ENCODE measurements at places on chromosomes 13 and 19.
A peak's percentile ranks its signal among the peaks of the same experiment; 100 is the strongest.

- H3K4me1 ChIP-seq, result peaks cover 5% of the 10 kb centered on the region
- no peaks in the 10 kb centered on the region for H3K27me3 ChIP-seq
- H3K27ac ChIP-seq, result peak within 1 kb of the TSS; percentile 91
- H3K36me3 ChIP-seq, result no peaks in the 10 kb centered on the region
- peak; percentile 100 for DNase-seq
Measured at GRCh38 chr19:58380662-58381459, at the start of gene ZNF837. Gene ZNF837, minus strand, starts transcription at chr19:58381030. Its CDS starts 11,698 bp downstream, at chr19:58369332.

DNA sequence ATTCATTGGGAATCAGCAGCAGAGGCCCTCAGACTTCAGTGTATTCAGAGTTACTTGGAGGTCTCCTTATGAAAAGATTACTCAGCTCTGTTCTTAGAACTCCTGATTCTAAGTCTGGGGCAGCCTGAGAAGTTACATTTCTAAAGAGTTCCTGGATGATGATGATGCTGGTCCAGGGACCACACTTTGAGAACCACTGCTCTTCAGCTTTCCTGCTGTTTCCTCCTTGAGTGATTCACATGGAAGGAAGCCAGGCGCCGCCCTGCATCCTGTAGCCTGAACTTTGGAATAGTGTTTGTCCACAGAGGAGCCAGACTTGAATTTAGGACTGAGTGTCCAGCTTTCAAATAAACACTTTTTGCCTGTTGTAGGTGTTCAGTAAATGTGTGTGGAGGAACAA lies 2.9 kb downstream of the CEBPG start:
- no peaks in the 10 kb centered on the region for H3K27me3 ChIP-seq
- H3K4me3 ChIP-seq, result no peak overlapping the region
- H3K36me3 ChIP-seq, result peaks cover 2% of the 10 kb centered on the region
- peaks cover 6% of the 10 kb centered on the region for H3K4me1 ChIP-seq

DNA sequence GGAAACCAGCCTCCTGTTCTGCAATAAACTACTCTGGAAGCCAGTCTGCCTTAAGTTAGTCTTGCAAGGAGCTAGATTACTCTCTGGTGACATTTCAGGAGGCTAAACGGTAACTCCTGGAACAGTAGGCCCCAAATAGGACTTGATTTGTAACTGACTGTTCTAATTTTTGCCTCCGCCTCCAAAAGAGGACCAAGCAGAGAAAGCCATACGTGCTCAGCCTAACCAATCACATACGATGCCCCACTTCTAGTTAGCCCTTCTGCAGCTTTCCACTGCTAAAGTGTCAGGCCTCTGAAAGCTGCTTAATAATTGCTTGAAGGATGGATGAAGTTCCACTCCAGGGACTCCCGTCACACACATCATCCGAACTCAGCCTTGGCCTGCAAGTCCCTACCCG lies 744 bp downstream of the ZNF805 start:
- no peaks in the 10 kb centered on the region for H3K27me3 ChIP-seq
- H3K4me1 ChIP-seq, result peaks cover 6% of the 10 kb centered on the region
- H3K4me3 ChIP-seq, result peak overlapping the region; percentile 75
- H3K36me3 ChIP-seq, result peaks cover 6% of the 10 kb centered on the region
- DNase-seq, result peak; percentile 32

GRCh38 chr13:109154546-109154945 lies 525.1 kb downstream of the MYO16 start:
- no peaks in the 10 kb centered on the region for H3K36me3 ChIP-seq
- H3K4me3 ChIP-seq, result no peak overlapping the region
- H3K4me1 ChIP-seq, result peaks cover 13% of the 10 kb centered on the region
- peak; percentile 58 for DNase-seq

DNA sequence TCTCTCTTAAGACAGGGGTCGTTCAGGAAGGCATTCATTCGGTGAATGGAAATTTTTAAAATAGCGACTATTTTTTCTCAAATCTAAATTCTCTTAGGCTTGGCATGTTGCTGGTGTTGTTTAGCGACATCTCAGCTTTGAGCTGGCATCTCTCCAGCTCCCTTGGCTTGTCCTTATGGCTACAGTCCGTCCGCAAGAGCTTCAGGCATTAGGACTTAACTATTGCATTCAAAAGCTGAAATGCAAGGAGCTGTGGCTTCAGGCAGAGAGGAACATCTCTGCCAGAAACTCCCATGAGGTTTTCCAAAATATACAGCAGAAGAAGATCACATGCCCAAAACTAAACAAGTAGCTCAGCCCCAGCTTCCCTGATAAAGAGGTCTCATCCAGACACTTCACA lies 578.5 kb downstream of the EFNB2 start:
- H3K36me3 ChIP-seq, result no peaks in the 10 kb centered on the region
- H3K27me3 ChIP-seq, result no peaks in the 10 kb centered on the region
- H3K4me1 ChIP-seq, result no peaks in the 10 kb centered on the region
- peak; percentile 35 for DNase-seq
- no peak overlapping the region for H3K27ac ChIP-seq

- no peak for DNase-seq
- H3K27ac ChIP-seq, result no peak overlapping the region
- no peaks in the 10 kb centered on the region for H3K36me3 ChIP-seq
- no peak overlapping the region for H3K4me3 ChIP-seq
- H3K4me1 ChIP-seq, result no peaks in the 10 kb centered on the region
Measured at GRCh38 chr19:18408053-18408476, 10.6 kb upstream of the LRRC25 start.

GRCh38 chr13:20337884-20338551 lies 105.9 kb upstream of the GJB6 start:
- DNase-seq, result no peak
- H3K36me3 ChIP-seq, result no peaks in the 10 kb centered on the region
- peaks cover 12% of the 10 kb centered on the region for H3K27me3 ChIP-seq
- no peak overlapping the region for H3K4me3 ChIP-seq
- H3K27ac ChIP-seq, result no peak overlapping the region

GRCh38 chr19:16470541-16470910 lies 1.2 kb downstream of the EPS15L1 start:
- DNase-seq, result no peak
- H3K27me3 ChIP-seq, result no peaks in the 10 kb centered on the region
- peaks cover 11% of the 10 kb centered on the region for H3K4me1 ChIP-seq
- H3K27ac ChIP-seq, result peak overlapping the region; percentile 4

Measured in fibroblast of lung (primary cell).